ENCODE measurements at places on chromosomes 6 and 20.

DNA sequence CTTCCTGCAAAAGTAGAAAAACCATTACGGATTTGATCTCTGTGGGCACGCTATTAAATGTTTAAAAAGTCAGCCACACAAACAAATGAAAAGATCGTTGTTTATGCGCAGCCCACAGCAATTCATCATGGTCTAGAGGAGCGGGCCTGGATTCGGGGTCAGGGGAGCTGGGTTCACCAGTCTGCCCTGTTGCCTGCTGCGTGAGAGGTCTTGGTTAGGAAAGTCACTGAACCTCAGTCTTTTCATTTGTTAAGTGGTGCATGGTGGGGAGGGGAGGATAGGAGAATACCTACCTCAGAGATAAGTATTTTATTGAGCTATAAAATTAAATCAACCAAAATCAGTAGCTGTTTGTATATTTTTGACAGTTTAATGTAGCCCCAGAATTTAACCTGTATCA lies 47.3 kb upstream of the FYN start:
- no peak for DNase-seq

GRCh38 chr20:11261533-11262000 lies 587.8 kb upstream of the JAG1 start:
- DNase-seq = no peak

- no peak for DNase-seq
These were observed 7.7 kb upstream of the MRGBP start for GRCh38 chr20:62788607-62789006.

GRCh38 chr6:146739696-146740095 lies 140.9 kb downstream of the ADGB start:
- DNase-seq = no peak

DNA sequence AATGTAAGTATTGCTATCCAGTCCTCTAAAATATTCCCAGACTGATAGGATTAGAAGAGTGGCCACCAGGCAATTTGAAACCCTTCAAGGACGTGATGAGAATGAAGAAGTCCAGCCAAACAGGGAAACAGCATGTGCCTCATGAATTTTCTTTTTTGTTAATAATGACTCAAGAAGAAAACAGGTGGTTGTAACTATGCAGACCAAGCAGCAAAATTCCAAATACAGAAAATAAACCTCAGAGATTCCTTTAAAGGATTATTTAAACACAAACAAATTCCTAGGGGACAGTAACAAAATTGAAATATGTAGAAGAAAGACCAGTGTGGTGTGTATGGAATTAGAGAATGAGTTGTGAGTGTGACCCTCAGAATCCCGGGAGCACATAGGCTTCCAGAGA lies 239.2 kb downstream of the KCNQ5 start:
- DNase-seq = no peak

DNA sequence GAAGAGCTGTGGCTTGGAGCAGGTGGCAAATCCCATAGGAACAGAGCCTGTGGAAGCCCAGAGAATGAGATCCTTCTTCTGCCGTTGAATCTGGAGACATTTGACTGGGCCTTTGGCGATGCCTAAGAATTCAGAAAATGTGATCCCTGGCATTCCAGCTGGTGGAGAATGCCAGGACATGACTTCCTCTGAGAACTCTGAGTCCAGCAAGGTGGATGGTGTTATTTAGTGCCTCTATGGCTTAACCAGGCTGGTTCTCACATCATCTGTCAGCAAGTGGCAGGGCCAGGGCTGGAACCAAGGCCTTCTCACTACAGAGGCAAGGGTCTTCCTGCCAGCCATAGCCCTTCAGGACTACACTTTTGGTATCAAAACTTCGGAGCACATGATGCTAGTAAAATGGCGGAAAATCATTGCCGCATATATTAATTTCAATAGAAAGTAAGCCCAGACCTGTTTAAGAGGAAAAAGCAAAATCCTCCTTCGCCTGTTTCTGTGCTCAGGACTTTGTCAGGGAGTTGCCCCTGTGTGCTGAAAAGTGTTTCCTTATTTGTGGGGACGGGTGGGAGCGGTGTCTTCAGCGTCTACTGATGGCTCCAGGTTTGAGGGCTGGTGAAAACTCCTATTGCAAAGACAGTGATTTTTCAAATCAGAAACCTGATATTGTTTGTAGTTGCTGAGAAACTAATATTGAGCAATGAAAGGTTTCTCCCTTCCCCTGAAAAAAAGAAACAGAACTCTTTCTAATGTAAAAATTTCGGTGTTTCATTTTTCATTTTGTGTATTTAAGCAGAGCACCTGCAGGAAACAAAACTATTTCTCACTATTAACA lies 23.9 kb downstream of the DUSP22 start:
- DNase-seq = no peak

Data from CD4-positive, alpha-beta T cell treated with Interleukin-15 for 4 hours (primary cell).